ENCODE measurements at places on chromosomes 2 and 18. TPM values are rescaled to one million over a fixed set of nuclear protein-coding genes. Genes with fewer than 3 reads are reported as not detected.
A peak's percentile ranks its signal among the peaks of the same experiment; 100 is the strongest.

DNA sequence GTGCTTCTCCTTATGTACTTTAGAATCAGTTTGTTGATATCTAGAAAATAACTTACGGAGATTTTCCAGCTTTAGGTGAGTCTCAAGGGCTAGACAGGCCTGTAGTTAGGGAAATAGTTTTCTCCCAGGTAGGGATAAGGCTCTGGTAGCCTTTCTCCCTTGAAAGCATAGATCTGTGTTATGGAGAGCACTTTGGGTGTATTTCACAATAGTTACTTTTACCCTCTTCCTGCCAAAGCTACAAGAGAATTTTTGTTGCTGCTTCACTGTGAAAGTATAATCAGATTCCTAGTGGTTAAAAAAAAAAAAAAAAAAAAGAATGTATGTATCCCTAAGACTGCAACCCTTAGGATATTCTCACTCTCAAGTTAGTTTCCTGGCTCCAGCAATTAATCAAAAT is 267.5 kb downstream of the PIK3C3 start:
- DNase-seq, result no peak

GRCh38 chr2:111941531-111941930 is 43.1 kb downstream of the MERTK start:
- DNase-seq, result no peak

- no peak for DNase-seq
Measured at GRCh38 chr2:238897911-238898311, 50.0 kb downstream of the TWIST2 start.

- DNase-seq, result no peak
Measured at GRCh38 chr2:107380912-107381311, 445.8 kb upstream of the RGPD4 start.

DNA sequence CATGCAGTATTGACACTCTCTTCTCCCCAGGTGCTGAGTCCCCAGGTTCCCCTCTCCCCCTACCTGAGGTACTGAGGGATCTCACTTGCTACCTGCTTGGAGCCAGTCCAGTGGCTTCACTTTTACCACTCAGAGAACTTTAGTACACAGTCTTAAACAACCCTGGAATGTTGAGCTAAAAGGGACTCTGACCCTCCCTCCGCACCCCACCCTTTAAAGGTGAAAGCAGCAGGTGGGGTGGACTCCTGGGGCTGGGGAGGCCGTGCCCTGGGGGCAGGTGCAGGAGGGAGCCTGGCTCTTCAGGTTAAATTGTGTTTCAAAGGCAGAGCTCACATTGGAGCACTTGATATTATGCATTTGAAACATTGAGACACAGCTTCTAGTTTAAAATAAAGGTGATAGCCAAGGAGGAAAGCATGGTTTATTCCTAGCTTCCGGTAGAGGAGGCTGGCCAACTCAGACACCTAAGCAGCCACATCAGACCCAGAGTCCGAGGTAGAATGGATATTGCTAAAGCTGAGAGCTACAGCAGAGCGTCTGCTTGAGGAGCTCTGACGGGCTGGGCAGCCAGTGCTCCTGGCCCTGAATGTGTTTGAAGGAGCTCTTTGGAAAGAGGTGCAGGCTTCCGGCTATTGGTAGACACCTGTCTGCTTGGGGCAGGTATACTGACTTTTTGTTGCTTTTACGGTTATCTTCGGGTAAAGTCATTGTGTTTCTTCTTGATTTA is 196.4 kb downstream of the AGAP1 start:
- DNase-seq, result no peak

- no peak for DNase-seq
Measured at GRCh38 chr18:63664571-63664970, 2.9 kb upstream of the SERPINB3 start.

GRCh38 chr2:188976545-188977268 is 2.5 kb downstream of the COL3A1 start:
- DNase-seq, result no peak

GRCh38 chr18:2303517-2304238 is 267.6 kb downstream of the METTL4 start:
- DNase-seq, result no peak

- no peak for DNase-seq
Measured at GRCh38 chr18:74819433-74820059, 221.9 kb downstream of the ZNF407 start.

DNA sequence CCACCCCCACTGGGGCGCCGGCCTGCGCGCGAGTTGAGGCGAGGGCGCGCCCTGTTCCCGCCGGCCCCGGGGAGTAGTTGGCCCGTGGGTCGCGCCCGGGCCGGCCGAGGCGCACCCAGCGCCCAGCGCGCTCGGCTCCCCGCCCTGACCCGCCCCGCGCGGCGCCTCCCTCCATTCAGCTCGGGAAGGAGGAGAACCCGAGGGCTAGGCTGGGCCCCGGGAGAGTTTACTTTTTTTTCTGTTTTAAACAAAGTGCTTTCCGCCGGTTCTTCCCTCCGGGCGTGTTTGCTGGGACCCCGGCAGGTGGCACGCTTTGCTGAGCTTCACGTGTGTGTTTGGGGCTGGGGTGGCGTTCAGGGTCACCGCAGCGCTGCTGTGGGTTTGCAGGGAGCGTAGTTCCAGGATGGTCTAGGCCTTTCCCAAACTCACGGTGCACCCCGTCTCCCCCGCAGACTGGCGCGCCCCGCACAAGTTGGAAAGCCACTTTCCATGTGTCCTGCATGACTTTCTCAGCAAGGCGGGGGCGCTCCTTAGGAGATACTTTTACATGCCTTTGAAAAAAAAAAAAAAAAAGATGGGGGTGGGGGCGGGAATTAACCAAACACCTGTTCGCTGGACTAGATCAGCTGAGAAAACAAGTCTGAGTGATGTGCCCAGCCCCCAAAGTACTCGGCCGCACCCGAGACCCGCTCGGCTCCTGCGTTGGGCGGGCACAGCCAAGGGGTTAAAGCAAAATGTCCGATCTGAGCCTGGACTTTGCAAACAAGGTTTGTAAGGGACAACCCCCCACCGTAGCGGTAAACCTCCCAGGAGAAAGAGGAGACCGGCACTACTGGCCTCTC is 825 bp downstream of the ITGA6 start:
- DNase-seq, result peak; percentile 82

- DNase-seq, result no peak
Measured at GRCh38 chr2:142044197-142044596, 86.6 kb downstream of the LRP1B start.

- no peak for DNase-seq
Measured at GRCh38 chr2:85414761-85415553, 3.6 kb upstream of the SH2D6 start.

- peak; percentile 58 for DNase-seq
Measured at GRCh38 chr2:28394331-28394877, 1.7 kb downstream of the FOSL2 start.

DNA sequence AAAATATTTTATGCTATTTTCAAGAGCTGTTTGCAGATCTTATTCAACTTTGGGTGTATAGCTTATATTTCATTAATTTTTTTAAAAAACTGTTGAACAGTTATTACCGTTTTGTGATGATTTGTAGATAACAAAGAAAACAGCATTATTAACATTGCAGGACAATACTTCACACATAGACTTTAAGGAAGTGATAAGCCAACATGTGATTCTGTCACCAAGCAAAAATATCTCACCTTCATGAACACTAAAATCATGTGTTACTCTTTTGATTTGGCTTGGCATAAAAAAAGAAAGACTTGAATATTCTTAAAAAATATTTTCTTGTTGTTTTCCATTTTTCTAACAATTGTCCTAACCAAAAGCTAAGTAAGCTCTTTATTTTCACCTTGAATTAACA is 33.0 kb downstream of the SLC35F5 start:
- DNase-seq, result no peak

GRCh38 chr2:168849610-168850009 is 40.6 kb downstream of the SPC25 start:
- DNase-seq, result no peak

DNA sequence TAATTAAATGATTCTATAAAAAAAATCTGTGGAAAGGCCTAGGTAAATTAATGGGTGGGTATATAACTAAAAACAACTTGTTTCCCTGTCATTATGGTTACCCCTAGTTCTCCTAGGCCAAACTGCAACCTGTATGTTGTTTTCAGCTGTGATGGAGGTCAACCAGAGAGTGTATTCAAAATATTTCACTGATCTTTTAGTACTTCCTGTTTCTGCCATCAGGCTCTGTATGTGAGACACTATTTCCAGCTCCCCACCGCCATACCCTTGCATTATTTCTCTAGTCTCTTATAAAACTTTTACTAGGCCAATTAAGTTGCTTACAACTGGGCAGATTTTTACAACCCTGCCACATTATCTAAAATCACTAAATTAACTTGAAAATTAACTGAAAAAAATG is 21.0 kb upstream of the CDKL4 start:
- DNase-seq, result no peak

DNA sequence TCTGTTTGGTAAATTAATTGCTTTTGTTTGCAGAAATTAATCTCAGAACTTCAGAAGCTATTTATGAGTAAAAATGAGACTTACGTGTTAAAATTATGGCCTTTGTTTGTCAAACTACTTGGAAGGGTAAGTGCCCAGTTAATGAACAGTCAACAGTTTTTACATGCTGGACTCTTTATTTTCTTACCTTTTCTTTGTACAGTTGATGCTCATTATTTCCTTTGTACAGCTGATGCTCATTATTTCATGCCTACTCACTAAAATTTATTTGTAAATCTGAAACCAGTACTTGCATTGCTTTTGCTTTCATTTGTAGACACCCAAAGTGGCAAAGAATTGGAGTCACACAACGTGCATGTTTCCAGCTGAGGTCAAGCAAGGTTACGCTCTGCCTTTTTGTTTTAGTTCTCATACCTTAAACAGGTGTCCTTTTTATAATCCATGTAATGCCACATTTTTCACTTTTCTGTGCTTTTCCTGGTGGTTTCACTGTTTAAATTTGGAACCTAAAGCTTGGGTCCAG is 13.3 kb downstream of the RIF1 start:
- no peak for DNase-seq

GRCh38 chr2:163465440-163465839 is 270.4 kb downstream of the FIGN start:
- DNase-seq, result no peak

DNA sequence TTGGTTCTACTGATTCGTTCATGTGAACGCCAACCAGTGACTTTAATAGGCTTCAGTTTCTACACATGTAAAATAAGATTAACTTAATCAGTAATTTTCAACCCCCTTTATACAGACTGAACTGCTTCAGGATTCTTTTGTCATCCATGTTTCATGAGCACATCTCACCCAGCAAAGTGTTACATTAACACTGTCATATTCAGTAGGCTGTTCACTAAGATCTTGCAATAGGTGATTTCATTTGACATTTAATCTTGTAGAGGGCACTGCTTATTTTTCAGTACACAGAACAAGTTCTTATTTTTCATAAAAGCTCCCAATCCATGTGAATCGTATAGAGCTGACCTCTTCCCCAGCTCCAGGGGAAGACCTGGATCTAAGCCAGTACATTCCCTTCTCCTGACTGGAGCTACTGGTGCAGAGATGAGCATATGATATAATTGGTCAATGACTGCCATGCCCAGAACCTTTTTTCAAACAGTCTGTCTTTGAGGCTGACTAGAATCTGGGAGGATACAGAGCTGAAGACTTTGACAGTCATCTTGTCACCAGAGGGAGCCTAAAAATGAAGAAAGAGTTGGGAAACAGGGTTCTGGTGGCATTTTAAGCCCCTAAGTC is 72.2 kb upstream of the CHRNA1 start:
- DNase-seq, result no peak

The PROM2 gene
- total RNA-seq, result 0.64 TPM

The EMILIN2 gene
- 8.4 TPM for total RNA-seq

The CFC1 gene
- total RNA-seq, result not detected

The LBX2 gene
- total RNA-seq, result 1.8 TPM

The ACADL gene
- not detected for total RNA-seq

The SP140 gene
- total RNA-seq, result 77.4 TPM

The VSNL1 gene
- total RNA-seq, result not detected

The CCDC68 gene
- total RNA-seq, result not detected

The FHOD3 gene
- total RNA-seq, result not detected

The KCNG2 gene
- total RNA-seq, result not detected

The RNF152 gene
- total RNA-seq, result 0.49 TPM

The SLC9A4 gene
- 0.38 TPM for total RNA-seq

Measured in natural killer cell (primary cell).